ENCODE measurements at places on chromosomes 6 and 20.

GRCh38 chr6:152378169-152378568 is 259.0 kb downstream of the SYNE1 start:
- DNase-seq = peak; percentile 37

DNA sequence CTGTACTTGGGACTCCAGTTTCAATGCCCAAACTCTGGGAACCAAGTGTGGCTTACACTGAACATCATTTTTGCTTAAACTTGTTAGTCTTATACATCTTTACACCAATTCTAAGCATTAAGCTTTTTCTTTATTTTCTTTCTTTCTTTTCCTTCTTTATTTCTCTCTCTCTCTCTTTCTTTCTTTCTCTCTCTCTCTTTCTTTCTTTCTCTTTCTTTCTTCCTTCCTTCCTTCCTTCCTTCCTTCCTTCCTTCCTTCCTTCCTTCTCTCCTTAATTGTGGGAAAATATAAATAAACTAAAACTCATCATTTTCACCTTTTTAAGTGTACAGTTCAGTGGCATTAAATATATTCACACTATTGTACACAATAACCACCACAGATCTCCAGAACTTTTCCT is 31.6 kb upstream of the HLA-DQA2 start:
- no peak for DNase-seq

GRCh38 chr6:108686896-108687295 is 126.2 kb downstream of the FOXO3 start:
- no peak for DNase-seq

GRCh38 chr6:129617986-129618385 is 92.0 kb downstream of the ARHGAP18 start:
- no peak for DNase-seq

GRCh38 chr6:31120151-31120915 is at the start of gene CDSN:
Gene CDSN, minus strand, starts transcription at chr6:31120446. Its CDS starts 27 bp downstream, at chr6:31120419.
- DNase-seq = no peak

DNA sequence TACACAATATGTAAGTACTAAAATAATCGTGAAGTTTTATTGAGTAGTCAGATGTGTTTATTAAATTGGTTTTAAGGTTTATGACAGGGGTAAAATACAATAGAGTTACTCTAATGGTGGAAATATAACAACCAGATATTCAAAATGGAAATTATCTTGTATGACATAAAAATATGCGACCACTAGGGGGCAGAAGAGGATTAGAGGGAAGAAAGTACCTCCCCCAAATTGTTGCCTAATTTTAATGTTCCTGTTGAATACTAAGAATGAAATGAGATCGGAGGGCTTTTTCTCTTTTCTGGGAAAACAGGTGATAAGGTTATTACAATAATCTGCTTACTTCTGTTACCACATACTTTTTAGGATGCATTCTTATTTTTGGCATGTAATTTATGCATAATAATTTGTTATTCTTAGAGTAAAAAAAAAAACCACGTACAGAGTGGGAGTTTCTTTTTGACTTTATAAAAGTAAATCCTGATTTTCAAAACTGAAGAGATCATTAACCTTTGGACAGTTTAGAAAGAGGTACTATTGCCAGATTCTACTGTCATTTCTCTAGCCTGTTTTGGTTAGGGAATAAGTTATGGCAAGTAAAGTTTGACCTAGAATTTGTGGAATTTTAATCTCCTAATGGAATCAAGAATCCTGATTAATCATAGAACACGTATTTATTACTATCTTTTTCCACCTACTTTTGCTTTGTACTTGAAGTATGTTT is 159.2 kb downstream of the CD109 start:
- peak; percentile 82 for DNase-seq

DNA sequence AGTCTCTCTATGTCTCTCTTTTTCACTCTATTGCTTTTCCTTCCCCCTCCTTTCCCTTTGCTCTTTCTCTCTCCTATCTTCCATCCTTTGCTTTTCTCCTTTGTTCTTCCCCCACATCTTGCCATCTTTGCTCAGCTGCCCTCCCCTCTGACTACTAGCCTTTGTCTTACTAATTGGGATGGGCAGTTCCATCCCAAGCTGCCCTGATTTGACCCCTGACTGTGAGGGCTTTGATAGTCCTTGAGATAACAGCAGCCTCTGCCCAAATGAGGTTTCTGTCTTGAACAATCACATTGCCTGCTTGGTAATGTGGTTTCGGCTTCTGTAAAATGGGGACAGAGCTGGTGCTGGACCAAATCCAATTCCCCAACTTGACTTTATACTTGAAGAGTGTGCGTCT is 327.7 kb downstream of the DHX35 start:
- no peak for DNase-seq

DNA sequence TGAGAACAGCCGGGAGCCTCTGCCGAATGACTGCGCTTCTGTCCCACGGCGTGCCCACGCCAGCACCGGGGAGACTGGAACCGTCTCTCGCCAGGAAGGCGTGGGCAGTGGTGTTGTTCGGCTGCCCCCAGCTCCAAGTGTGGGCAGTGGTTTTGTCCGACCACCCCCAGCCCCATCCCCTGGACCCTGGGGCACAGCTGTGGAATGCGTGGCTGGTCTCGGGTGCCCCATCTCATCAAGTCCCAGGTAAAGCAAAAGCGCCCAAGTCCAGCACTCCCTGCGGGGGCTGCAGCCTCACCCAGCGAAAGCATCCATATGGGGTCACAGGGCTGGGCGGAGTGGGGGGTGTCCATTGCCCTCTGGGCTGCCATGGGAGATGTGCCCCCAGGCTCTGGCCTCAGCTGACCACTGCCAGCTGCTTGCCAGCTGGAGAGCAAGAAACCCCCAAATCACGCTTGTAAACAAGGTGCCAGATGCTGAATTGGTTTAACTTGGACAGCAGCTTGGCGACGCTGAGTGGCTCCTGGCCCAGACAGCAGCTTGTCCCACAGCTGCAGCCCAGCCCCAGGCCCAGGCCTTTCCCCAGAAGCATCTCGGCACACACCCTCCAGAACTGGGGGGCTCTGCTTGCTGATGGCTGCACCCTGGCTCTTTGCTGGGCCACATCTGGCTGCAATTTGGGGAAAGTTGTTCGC is 4.5 kb downstream of the CABLES2 start:
- DNase-seq = no peak

- DNase-seq = no peak
Measured at GRCh38 chr6:55659304-55659703, 80.3 kb upstream of the HMGCLL1 start.

DNA sequence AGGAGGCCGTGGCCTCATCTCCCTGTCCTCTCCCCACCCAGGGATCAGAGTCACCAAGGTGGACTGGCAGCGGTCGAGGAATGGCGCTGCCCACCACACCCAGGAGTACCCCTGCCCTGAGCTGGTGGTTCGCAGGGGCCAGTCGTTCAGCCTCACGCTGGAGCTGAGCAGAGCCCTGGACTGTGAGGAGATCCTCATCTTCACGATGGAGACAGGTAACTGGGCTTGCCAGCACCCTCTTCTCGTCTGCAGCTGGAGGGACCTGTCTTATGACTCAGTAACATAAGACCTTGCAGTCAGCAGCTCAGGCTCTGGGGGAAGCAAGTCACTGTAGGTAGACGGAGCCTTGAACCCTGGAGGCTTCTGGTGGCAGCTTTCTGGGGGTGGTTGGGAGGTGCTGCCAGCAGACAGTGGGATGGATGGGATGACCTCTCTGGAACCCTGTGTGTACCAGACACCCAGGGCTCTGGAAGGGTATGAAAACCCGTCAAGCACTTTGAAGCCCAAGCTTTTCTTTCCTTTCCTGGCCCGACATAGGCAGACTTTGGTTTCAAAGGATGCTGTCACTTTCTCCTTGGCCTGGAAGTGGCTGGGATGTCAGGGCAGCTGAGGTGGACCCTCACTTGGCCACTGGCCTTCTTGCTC is 13.8 kb downstream of the TGM6 start:
- no peak for DNase-seq

Measured in eye (tissue), 1 donor.